CD4-positive, alpha-beta T cell treated with Interleukin-4 for 1 hour (primary cell): ENCODE measurements at places on chromosomes 1 and 21.
A peak's percentile ranks its signal among the peaks of the same experiment; 100 is the strongest.

- DNase-seq = no peak
Observed at GRCh38 chr1:4549930-4550329, 104.5 kb upstream of the AJAP1 start.

DNA sequence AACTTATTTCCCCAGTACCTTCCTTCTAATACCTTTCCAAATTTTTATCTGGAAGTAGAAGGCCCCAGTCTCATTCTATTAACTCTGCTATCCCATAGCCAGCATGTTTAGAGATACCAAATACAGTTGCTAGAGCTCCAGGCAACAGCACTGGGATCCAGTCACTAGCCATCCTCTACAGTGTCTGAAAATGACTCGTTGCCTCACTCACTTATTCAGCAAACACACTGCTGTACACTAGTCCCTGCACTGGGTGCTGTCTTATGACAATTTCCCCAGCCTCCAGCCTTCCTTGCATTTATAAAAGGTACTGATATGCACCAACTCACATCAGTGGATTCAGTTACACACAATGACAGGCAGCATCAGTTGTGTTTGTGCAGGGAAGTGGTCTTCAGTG, 179.0 kb downstream of the DSCAM start:
- no peak for DNase-seq

- no peak for DNase-seq
Observed at GRCh38 chr1:244280859-244281258, 170.8 kb downstream of the ADSS2 start.

GRCh38 chr1:209805875-209806760, at the start of gene IRF6:
IRF6 (minus strand) TSS chr1:209806142; CDS start chr1:209801413, 4,729 bp downstream.
- peak; percentile 81 for DNase-seq

DNA sequence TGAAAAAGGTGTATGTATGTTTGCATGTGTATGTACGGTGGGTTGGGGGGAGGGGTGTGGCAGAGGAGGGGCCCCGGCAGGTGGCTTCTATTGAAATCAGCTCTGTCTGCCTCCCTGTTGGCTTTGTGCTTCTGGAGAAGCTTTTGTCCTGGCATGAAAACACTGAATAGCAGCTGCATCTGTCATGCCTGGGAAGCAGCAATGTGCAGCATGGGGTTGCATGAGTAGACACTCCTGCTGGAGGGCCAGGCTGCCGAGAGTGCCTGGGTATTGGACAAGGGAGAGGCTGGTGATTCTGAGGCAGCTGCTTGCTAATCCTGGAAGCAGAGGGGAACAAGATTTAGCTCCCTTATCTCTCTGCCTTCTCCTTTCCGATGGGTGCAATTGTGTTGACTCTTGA, 20.5 kb downstream of the MAPKAPK2 start:
- no peak for DNase-seq

DNA sequence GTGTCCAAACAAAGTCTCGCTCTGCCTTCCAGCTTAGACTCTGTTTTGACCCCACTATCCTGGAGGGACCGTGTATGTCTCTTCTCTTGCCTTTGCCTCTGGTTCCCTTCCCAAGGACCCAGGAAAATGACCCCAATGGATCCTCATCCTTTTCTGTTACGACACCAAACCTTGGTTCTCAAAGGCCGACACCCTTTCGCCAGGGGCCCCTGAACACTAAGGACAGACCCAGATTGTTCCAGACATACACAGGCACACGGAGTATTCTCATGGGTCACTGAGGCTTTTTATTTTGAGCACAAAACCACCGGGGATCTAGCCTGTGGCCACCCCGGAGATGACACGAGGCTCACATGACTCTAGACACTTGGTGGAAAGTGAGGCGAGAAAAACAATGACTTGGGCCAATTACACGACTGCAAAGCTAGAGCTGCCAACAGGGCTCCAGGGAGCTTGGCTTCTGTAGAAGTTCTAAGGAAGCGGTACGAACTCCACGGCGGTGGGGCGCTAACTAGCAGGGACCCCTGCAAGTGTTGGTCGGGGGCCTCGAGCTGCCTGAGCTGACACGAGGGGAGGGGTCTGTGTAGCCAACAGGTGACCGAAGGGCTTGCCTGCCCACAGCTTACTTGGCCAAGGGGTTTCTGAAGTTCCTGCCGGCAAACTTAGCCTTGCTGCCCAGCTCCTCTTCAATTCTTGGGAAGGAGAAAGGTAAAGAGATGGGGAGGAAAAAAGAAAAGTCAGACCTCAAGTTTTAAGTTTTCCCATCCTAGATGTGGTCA, 17.6 kb downstream of the ENO1 start:
- no peak for DNase-seq

- no peak for DNase-seq
Observed at GRCh38 chr1:30329802-30330557, 393.4 kb downstream of the MATN1 start.

DNA sequence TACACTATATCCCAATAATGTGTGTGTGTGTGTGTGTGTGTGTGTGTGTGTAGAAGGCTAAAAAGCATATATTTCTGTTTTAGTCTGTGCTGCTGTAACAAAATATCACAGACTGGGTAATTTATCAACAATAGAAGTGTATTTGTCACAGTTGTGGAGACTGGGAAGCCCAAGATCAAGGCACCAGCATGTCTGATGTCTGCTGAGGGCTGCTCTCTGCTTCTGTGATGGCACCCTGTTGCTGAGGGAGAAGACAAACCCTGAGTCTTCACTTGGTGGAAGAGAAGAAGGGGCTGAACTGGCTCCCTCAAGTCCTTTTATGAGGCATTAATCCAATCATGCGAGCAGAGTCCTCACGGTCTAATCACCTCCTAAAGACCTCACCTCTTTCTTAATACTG, 23.0 kb upstream of the RAB4A start:
- DNase-seq = no peak

GRCh38 chr1:170544624-170545023, 12.7 kb downstream of the GORAB start:
- no peak for DNase-seq

- DNase-seq = no peak
Observed at GRCh38 chr1:70528590-70529333, 117.7 kb downstream of the CTH start.
